Lower leg skin (tissue), 4 donors: ENCODE measurements at places on chromosomes 3 and 15. TPM values are rescaled to one million over a fixed set of nuclear protein-coding genes. Genes with fewer than 3 reads are reported as not detected.

DNA sequence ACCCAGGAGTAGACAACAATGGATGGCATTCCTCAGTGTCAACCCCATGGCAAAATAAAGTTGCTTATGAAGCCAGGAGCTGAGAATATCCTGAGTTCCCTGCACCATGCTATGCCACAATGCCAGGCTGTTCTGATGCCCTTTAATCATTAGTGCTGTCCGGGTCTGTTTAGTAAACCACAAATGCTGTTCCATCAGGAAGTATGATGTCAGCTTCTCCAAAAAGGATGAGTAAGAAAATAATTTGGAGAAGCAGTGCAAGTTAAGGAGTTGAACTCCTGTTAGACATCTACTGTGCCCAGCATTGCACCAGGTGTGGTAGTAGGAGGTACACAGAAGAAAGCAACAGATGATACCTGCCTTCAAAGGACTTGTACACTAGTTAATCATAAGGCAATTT lies 67.9 kb upstream of the GUCA1C start:
- DNase-seq = no peak

The ADAMTS17 gene
- 3.5 TPM for total RNA-seq

DNA sequence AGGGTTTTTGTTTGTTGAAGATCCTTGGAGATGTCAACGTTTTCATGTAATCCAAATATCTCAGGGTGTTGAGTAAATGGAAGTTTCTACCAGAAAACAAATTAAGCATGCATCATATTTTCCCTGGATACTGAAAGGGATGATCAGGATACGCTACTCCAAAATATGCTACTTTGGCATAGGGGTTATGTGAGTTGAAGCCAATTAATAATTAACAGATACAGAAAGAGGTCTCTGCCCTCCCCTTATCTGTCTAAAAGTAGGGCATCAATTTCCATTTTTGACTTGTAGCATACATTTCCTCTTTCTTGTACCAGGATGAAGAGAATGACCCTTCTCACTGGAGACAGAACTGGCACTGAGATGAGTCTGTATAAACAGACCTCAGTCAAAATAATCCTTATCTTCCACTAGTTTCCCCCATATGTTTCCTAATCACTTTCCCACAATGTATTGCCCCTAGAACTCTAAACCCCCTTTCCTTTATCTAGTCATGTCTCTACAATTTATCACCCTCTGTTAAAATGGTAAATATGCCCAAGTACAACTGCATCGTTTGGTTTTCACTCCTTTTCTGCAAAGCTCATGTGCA lies 17.4 kb upstream of the ASB14 start:
- DNase-seq = no peak

GRCh38 chr15:68130851-68131250 lies 74.3 kb downstream of the CALML4 start:
- no peak for DNase-seq

DNA sequence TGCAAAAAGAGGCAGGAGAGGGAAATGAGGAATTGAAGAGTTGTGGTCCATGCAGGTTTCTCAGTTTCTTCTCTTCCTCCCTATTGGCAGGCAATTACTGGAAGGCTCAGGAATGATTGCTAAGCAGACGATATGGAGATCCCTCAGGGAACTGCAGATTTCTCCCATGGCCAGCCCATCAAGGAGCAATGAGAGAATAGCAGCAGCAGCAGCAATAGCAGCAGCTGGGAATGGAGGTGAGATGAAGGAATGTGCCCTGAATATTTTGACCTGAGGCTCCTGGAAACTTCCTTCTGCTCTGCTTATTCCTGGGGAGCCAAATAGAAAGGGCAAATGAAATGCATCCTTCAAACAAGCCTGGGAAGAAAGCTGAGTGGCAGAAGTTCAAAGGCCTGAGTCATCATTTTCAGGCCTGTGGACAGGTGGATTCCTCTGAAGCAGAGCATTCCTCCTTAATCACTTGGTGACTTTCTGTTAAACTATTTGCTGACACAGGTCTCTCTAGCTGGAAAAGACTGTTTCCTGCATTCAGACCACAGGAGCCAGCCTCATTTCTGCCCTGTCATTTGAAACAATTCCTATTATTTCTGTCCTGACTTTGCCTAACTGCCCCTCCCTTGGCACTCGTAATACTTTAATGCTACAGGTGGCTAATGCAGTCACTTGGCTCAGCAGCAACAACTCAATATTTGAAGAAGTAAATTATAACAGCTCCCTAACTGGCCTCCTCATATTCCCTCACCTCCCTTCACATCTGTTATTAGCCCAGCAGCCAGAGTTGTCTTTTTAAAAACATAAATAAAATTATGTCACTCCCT lies 146.9 kb upstream of the GADL1 start:
- DNase-seq = no peak

DNA sequence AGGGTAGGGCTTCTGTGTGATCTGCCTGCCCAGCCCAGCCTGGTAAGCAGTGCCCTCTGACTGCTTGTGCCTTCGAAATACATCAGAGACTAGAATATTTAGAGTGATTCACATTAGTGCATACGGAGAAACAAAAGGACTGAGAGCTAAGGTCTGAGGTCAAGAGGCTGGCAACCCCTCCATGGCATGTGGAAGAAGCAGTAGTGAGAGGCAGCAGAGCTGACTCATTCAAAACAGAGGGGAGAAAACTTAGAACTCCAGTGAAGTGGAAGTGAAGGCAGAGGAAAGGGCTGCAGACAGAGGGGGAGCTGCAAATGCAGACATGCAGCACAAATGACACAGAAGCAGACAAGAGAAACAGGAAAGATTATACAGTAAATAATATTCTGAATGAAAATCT lies 61.6 kb downstream of the ULK4 start:
- no peak for DNase-seq

The ANKUB1 gene
- not detected for total RNA-seq

The XIRP1 gene
- total RNA-seq = not detected

GRCh38 chr3:38097446-38098375 lies 39.2 kb downstream of the ACAA1 start:
- no peak for DNase-seq
